Right hindlimb (tissue), 1 donor: ENCODE measurements at places on chromosomes 12 and 14.

DNA sequence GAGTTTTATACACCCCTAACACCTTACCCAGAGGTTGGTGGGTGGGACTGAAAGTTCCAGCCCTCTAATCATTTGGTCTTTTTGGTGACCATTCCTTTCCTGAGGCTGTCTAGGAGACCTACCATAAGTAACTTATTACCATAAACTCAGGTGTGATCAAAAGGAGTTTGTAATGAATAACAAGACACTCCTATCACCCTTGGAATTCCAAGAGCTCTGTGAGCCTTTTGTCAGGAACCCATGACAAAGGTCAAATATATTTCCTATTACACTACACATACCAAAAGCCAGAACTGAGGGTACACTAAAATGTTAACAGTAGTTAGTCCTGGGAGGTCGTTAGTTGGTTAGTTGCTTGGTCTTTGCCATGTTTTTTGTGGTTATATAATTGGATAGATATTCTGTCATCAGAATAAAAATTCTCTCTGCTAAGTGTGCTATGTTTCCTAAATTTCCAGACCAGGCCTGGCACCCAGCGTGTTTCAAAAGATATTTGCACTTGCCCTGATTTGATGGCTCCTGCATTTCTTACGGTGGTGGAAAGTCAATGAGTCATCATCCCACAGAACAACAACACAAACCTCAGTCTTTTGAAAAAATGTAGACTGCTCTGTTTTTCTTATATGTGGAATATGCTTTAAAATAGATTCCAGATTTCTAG is 27.0 kb upstream of the AKAP5 start:
- DNase-seq = no peak

GRCh38 chr14:30915596-30915995 is 41.2 kb downstream of the COCH start:
- no peak for DNase-seq

- peak; percentile 25 for DNase-seq
Measured at GRCh38 chr14:87108726-87109125, 884.3 kb downstream of the GALC start.

DNA sequence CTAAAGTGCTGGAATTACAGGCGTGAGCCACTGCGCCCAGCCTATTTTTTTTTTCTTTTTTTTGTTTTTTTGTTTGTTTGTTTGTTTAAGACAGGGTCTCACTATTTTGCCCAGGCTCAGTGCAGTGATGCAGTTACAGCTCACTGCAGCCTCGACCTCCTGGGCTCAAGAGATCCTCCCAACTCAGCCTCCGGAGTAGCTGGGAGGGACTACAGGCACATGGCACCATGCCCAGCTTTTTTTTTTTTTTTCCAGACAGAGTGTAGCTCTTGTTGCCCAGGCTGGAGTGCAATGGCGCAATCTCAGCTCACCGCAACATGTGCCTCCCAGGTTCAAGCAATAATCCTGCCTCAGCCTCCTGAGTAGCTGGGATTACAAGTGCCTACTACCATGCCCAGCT is 5.8 kb upstream of the ITFG2 start:
- no peak for DNase-seq

DNA sequence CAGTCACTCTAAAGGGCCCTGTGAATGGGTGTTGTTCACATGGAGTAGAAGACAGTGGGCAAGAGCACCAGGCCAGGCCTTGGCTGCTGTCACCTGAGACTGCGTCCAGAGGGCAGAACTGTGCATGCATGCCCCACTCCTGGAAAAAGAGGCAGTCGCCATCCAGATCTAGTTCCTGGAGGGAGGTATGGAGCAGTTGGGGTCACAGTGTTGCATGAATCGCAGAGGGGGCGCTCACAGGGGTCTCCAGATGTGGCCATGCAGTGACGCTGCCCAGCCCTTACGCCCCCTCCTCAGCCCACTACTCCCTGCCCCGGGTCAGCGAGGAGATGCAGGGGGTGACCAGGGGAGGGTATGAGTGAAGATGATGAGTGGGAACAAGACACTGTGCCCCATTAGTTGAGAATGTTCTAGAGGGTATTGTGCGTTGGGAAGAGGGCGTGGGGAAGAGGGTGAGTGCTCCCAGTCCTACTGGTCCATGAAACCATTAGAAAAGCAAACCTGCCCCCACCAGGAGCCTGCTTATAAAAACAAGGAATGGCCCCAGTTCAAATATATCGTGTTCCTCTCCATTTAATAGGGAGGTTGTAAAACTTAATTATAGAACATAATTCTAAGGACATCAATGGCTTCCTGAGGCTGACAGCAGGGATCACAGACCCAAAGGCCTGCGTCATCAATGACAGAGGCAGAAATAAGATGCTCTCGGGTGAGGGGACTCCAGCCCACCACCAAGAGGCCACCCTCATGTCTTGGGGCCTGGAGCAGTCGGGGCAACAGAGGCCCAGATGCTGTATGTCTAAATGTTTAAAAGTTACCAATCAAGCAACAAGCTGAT is 32.2 kb upstream of the BCL7A start:
- DNase-seq = no peak

DNA sequence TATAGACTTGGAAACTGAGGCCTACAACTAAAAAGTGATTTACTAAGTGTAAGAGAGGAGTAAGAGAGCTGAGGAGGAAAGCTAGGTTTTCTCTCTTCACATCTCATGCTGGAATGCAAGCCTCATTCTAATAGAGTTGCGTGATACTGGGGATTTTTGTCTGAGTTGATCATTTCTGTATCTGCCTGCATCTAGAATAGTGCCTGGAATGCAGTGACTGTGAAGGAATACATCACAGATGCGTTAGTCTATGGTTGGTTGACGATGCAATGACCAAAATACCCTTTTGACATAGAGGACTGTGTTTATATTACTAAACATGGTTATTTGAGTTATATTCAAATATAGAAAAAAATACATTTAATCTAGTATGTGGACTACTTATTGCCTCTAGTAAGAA is 9.2 kb upstream of the TMEM117 start:
- DNase-seq = no peak
